ENCODE measurements at places on chromosomes 13 and 19. TPM values are rescaled to one million over a fixed set of nuclear protein-coding genes. Genes with fewer than 3 reads are reported as not detected.

The CYP2A6 gene
- total RNA-seq: 0.42 TPM

The CEACAM1 gene
- total RNA-seq: not detected

The KCNJ14 gene
- total RNA-seq: 0.56 TPM

The AKAP8 gene
- total RNA-seq: 34.5 TPM

The ZIM2 gene
- not detected for total RNA-seq

- no peak for DNase-seq
Observed at GRCh38 chr13:95723438-95723837, 46.5 kb downstream of the DNAJC3 start.

GRCh38 chr13:91212231-91212630, 135.3 kb upstream of the MIR17HG start:
- DNase-seq: no peak

DNA sequence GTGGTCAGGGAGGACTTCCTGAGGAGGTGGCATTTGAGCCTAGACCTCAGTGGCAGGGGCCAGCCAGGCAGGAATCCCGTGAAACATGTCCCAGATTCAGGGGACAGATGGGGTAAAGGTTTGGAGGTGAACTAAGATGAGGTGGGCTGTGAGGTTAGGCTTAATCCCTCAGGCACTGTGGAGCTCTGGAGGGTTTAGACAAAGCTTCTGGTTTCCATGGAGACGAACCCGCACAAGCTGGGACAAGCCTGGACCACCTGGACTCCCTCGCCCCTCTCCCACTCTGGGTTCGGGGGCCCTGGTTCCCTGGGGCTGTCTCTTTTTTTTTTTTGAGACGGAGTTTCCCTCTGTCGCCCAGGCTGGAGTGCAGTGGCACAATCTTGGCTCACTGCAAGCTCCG, 15.7 kb downstream of the TJP3 start:
- DNase-seq: no peak

- DNase-seq: no peak
Observed at GRCh38 chr19:5184930-5185329, 155.7 kb downstream of the PTPRS start.

DNA sequence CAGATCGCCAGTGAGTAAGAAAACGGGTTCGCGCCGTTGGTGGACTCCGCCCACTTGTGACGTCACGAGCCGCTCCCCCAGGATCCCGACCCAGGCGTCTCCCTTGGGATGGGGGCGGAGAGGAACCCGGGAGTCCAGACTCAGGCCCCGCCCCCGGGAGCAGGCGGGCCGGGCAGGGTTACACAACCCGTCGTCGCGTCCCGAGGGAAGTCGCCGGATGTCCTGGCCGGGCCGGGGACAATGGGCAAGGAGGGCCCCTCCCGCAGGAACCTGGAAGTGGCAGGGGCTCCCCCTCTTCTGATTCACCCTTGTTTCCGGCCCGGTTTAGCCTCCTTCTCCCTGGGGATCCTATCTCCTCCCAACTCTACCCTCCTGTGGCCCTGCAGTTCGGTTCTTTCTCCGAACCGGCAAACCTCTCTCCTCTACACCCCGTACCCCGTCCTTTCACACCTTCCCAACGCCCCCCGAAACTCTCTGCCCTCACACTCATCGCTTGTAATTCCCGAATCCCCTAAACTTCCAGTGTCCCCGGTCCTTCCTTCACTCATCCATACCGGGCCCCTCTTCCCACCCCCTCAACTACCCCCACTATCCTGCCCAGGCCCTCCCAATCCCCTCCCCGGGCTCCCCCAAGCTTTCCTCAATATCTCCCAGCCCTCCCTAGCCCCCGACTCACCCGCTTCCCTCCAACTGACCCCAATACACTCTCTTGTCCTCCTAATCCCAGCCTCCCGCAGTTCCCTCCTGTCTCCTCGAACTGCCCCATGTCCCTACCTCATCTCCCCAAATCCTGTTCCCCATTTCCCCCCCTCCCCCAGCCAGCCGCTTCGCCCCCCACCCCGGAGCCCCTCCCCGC, 20.0 kb upstream of the ERCC1 start:
- DNase-seq: peak; percentile 95

- DNase-seq: peak; percentile 56
Observed at GRCh38 chr19:1468821-1469254, 10.2 kb downstream of the C19orf25 start.

- no peak for DNase-seq
Observed at GRCh38 chr13:66689628-66690027, 540.5 kb downstream of the PCDH9 start.

GRCh38 chr19:17794731-17795494, at the start of gene B3GNT3:
B3GNT3 (plus strand) TSS chr19:17795138; CDS start chr19:17807808, 12,670 bp downstream.
- DNase-seq: peak; percentile 20

DNA sequence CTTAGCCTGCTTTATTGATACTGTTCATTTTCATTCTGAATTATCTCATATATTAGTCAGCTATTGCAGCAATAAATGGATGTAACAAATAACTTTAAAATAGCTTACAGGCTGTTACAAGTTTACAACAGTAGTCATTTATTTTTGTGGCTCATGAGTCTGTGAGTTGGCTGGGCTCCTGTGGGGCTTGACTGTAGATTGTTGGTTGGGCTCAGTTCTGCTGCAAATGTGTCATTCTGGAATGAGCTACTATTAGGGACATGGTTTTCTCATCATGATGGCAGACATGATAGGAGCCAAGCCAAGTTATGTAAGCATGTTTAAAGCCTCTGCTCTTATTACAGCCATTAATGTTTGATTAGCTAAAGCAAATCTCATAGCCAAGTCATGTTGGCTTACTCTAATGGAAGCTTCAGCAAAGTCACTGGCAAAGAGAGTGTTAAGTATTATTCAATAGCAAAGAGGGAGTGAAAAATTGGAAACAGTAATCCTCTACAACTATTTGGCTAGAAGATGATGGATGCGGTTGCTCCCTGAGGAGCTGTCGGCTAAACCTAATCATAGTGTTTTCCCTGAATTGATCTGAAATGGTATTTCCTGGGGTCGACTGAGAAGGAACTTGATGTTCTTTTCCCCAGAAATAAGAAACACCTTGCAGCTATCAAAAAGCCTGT, 391.3 kb downstream of the TDRD3 start:
- DNase-seq: peak; percentile 8

DNA sequence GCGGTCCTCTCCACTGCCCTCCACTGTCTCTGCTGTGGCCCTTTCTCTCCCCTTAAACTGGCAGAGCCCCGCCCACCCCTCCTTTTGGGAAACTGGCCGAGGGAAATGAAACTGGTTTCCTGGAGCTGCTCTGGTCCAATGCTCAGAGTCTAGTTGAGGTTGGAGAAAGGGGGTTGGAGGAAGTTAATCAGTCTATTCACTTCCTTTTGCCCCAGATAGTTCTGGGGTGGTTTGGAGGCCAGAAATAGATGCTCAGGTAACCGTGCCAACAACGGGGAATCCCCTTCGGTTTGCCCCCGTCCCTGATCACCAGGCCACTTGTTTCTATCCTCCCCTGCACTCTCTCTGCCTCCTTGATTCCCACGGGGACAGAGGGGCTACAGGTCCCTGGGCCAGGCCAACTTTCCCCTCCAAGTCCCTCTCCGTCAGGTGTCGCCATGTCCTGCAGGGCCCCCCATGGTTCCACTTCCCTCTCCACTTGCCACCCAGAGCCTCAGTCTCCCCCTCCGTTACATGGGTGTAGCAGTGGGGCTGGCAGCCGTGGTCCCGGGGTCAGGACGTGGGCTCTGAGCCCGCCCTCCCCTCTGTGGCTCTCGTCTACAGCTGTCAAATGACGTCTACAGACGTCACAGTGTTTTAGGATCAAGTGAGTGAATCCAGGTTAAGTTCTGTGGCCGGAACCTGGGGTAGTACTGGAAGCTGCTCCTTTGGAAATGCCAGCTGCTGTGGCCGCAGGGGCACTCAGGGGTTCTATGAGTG, at the start of gene IL4I1:
Gene IL4I1 (minus strand): TSS at position 25 of the 759 bp plus-strand sequence. CDS start 727 bp downstream, outside the sequence.
- DNase-seq: peak; percentile 41

- no peak for DNase-seq
Observed at GRCh38 chr13:23637829-23638228, 67.6 kb downstream of the TNFRSF19 start.

DNA sequence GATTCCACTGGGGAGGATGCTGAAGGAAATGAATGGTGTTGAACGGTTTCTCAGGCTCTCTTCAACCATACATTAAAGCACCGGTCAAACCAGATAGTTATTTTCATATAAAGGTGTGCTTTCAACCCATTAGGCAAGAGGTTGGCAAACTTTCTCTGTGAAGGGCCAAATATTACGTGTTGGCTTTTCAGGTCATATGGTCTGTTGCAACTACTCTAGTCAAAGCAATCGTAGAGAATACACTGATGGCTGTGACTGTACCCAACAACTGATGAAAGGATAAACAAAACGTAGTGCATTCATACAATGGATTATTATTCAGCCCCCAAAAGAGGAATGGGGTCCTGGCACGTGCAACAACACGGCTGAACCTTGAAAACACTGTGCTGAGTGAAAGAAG, 5.8 kb downstream of the ZSCAN5A start:
- DNase-seq: no peak

DNA sequence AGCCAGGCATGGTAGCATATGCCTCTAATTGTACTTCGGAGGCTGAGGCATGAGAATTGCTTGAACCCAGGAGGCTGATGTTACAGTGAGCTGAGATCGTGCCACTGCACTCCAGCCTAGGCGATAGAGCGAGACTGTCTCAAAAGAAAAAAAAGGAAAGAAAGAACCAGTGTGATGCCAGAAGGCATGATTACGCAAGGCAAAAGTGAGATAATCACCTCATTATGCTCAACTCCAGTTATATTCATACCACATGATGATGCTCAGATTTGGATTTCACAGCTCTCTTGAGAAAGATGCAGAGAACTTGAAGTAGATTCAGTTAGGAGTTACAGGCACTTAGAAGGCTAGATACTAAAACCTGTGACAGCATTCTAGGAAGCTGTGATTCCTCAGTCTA, 21.8 kb downstream of the RCBTB1 start:
- DNase-seq: no peak

- peak; percentile 17 for DNase-seq
Observed at GRCh38 chr19:52336791-52337381, 843 bp downstream of the ZNF610 start.

Data from cardiac muscle cell (in vitro differentiated cells and primary cell).